DMS153 (cell line): ENCODE measurements at places on chromosomes 16 and 17.

GRCh38 chr17:29020576-29020975 lies 14.7 kb upstream of the SEZ6 start:
- DNase-seq, result no peak

- no peak for DNase-seq
These were observed 442.8 kb downstream of the HS3ST4 start for GRCh38 chr16:26134588-26134987.

- DNase-seq, result no peak
These were observed 5.6 kb upstream of the STX1B start for GRCh38 chr16:31016018-31016417.

DNA sequence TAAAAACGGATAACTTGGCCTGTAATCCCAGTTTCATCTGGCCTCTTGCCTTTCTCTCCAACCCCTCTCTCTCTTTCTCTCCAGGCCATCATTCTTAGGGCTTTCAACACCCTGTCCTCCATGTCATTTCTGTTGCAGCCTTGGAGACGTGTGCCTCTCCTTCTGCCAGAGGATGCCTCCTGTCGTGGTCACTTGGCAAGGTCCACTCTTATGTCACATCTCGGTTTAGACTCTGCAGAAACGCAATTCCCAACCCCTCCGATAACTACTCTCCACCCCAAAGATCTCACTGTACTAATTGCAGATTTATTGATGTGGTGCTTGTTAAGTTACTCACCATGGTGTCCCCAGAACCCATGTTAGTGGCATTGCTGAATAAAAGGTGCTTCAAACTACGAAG lies 787.3 kb upstream of the RBFOX1 start:
- no peak for DNase-seq

DNA sequence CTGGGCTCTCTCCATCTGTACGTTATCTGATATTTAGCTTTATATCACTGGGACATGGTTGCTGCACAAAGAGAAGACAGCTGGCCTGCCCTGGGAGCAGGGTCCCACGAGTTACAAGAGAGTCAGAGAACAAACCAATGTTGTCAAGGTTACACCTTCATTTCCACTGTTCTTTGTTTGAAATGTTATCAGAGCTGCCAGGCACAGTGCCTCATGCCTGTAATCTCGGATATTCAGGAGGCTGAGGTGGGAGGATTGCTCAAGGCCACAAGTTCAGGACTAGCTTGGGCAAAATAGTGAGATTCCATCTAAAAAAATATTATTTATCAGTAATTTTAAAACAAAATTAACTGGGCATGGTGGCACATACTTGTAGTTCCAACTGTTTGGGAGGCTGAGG lies 34.6 kb downstream of the ATP6V0A1 start:
- DNase-seq, result no peak

DNA sequence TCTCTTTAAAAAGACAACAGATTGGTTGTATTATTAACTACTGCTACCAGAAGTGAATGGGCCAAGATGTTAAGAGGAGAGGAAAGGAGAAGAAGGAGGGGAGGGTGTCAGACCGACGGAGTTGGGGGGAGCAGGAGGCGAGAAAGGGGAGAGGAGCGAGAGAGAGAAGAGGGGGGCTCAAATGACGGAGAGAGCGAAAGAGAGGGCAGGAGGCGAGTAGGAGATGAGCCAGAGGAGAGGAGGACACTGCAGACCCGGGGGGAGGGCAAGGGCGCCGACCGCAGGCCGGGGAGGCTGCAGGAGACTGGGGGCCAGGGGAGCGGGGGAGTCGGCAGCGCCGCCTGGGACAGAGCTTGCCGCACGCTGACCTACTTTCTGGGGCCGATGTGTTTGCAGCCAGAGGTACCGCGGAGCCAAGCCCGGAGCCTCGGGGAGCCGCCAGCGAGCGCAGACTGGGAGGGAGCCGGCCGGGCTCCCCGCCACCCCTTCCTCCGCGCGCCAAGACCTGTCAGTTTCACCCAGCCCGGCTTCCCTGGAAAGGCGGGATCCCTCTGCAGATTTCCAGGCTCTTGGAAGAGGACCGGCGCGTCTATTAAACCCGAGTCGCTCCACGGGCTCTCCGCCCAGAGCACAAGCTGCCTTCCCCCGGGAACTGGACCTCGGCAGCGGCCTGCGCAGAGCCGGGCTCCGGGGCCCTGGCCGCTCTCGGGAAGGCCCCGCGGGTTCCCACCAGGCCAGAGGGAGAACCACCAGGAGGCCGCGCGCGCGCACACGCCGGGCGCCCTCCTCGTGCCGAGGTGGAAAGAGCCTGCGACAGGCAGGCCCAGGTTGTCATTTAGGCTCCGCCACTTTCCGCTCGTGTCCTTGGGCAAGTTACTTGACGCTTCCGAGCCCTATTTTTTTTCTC lies 74.6 kb downstream of the CMC2 start:
- DNase-seq, result no peak

GRCh38 chr16:2494616-2495015 lies 19.1 kb upstream of the ATP6V0C start:
- no peak for DNase-seq

DNA sequence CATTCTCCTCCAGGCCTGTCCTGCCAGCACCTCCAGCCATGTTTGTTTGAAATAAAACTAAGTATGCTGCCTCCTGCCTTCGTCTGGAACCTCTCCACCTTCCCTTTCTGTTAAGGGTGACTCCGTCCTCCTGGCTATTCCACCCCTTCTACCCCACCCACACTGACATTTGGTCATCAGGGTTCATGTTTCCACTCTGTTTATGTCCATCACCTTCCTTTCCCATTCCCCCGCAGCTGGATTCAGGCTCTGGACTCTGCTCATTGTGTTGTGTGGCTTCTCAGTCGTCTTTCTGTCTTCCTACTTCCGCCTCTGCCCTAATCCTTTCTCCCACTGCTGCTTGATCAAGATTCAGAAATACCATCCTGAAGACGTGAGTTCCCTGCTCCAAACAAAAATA lies 28.6 kb downstream of the EPN2 start:
- DNase-seq, result no peak

GRCh38 chr16:89633064-89633631 lies 19.7 kb downstream of the DPEP1 start:
- DNase-seq, result no peak

DNA sequence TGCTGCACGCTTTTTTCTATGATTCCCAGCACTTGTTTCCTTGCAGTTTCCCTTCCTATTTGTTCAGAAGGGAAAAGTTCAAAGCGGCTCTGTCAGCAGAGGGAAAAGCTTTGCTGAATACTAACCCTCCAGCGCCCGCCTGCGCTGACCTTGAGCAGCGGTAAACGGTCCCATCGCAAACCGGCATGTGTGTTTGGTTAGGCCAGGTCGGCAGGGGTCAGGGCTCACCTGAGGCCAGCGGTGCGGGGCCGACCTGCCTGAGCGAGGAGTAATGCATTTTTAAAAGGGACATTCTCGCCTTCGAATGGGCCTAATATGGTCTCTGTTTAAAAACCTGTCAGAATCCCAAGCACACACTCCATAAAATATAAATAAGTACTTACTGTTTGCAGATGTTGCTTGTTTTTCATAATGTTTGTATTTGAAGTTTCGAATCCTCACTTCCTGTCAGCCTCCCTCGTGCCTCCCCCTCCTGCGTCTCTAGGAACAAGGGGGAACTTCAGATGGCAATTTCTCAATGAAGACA lies 110.1 kb downstream of the IRX3 start:
- DNase-seq, result peak; percentile 46

GRCh38 chr16:58329135-58329534 lies 34.3 kb upstream of the PRSS54 start:
- no peak for DNase-seq
